ENCODE measurements at places on chromosomes 13 and 19.

GRCh38 chr13:25281193-25281934, 5.9 kb downstream of the MTMR6 start:
- H3K4me1 ChIP-seq: peaks cover 53% of the 10 kb centered on the region
- H3K4me3 ChIP-seq: no peak overlapping the region
- no peaks in the 10 kb centered on the region for H3K27me3 ChIP-seq
- H3K27ac ChIP-seq: peak overlapping the region; percentile 79
- DNase-seq: no peak

DNA sequence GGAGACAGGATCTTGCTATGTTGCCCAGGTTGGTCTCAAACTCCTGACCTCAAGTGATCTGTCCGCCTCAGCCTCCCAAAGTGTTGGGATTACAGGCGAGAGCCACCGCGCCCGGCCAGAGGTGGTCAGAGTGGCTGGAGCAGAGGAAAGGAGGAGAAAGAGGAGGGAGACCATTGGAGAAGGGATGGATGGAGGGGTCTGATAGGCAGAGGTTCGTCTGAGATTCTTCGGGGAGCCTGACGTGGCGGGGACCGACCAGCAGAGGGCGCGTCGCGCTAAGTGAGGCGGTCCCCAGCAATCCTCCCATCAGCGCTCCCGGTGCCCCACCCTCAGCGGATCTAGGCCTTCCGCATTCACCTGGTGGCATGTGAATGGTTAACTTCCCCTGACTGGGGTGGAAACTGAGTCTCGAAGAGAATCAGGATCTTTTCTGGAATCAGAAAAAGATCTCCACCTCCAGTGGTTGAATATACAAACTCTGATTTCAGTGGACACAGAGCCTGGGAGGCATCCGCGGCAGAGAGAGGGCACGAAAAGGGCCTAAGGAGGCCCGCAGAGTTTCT, 8.8 kb downstream of the GTPBP3 start:
- H3K4me1 ChIP-seq: peaks cover 7% of the 10 kb centered on the region
- H3K27me3 ChIP-seq: peaks cover 11% of the 10 kb centered on the region
- DNase-seq: peak; percentile 70
- no peak overlapping the region for H3K27ac ChIP-seq

DNA sequence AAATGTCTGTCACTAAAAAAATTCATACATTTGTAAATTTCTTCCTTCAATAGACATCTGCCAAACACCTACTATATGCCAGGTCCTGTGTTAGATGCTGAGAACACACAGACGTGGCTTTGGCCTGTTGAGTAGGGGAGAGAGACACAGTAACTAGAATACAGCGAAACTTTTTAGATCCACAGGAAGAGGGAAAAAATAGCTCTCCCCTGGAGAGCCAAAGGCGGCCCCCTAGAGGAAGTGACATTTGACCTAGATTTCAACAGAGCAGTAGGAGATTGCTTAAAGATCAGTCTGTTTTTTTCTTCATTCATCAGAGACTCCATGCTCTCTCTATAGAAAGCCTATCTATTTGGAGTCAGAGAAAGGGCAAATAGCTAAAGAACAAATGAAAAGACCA, 11.3 kb downstream of the LCP1 start:
- H3K36me3 ChIP-seq: peaks cover 82% of the 10 kb centered on the region
- peak overlapping the region; percentile 69 for H3K4me3 ChIP-seq
- H3K27ac ChIP-seq: peak overlapping the region; percentile 94
- no peak for DNase-seq
- H3K27me3 ChIP-seq: no peaks in the 10 kb centered on the region

DNA sequence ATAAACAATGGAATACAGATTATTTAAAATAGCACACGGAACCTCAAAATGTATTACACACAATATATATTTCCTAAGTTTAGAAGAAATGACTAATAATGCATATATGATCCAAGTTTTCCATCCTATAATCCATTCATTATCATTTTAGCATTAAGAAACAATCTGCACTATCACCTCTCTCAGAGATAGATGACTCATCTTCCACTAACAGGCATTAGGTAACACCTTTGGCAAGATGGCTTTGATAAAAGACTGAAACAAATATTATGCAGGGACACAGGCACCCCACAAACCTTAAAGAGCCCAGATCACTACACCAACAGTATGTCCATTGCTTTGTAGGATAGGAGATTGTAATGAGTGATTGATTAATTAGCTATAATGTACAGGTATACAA, 4.1 kb downstream of the ENOX1 start:
- peaks cover 2% of the 10 kb centered on the region for H3K4me1 ChIP-seq
- no peak for DNase-seq
- no peak overlapping the region for H3K27ac ChIP-seq
- H3K27me3 ChIP-seq: peaks cover 26% of the 10 kb centered on the region
- no peak overlapping the region for H3K4me3 ChIP-seq
- H3K36me3 ChIP-seq: no peaks in the 10 kb centered on the region

GRCh38 chr13:85665286-85665685, 133.9 kb downstream of the SLITRK6 start:
- no peak overlapping the region for H3K4me3 ChIP-seq
- H3K36me3 ChIP-seq: no peaks in the 10 kb centered on the region
- no peak overlapping the region for H3K27ac ChIP-seq
- H3K4me1 ChIP-seq: no peaks in the 10 kb centered on the region
- DNase-seq: no peak

GRCh38 chr19:11091703-11092153, 2.5 kb downstream of the LDLR start:
- peak; percentile 57 for DNase-seq
- H3K36me3 ChIP-seq: peaks cover 61% of the 10 kb centered on the region
- no peaks in the 10 kb centered on the region for H3K27me3 ChIP-seq
- H3K4me3 ChIP-seq: peak overlapping the region; percentile 97
- H3K27ac ChIP-seq: peak overlapping the region; percentile 93

DNA sequence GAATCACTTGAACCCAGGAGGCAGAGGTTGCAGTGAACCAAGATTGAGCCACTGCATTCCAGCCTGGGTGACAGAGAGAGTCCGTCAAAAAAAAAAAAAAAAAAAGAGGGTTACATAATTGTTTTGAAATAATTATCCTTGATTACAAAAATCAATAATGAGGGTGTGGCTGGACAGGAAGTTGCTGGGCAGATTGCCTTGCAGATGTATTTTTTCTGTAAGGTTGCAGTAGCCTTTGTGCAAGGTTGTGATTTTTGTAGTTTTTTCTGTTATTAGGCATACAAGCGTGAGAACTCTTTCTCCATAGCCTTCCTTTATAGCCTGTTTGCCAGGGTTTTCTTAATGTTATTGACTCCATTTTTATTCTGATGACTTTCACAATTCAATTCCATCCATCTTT, 40.7 kb upstream of the SIN3B start:
- H3K4me3 ChIP-seq: no peak overlapping the region
- H3K27ac ChIP-seq: no peak overlapping the region
- H3K36me3 ChIP-seq: no peaks in the 10 kb centered on the region
- H3K27me3 ChIP-seq: no peaks in the 10 kb centered on the region
- no peaks in the 10 kb centered on the region for H3K4me1 ChIP-seq
- DNase-seq: no peak

GRCh38 chr19:33206261-33207039, 12.3 kb downstream of the LRP3 start:
- H3K4me1 ChIP-seq: no peaks in the 10 kb centered on the region
- no peak for DNase-seq
- H3K4me3 ChIP-seq: no peak overlapping the region

DNA sequence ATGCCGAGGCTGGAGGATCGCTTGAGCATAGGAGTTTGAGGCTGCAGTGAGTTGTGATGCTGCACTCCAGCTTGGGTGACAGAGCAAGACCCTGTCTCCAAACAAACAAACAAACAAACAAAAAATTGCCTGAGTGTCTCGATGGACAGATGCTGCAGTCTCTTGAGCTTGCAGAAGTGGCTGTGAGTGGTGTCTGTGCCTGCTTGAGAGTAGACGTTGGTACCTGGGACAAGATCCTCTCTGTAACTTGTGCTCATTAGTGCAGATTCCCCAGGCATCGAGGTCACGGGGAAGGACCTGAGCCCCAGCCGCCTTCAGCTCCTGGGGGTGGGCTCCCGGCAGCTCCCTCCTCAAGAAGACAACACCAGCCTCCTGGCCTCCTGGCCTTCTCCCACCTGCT, 8.6 kb upstream of the C5AR2 start:
- no peaks in the 10 kb centered on the region for H3K4me1 ChIP-seq
- H3K36me3 ChIP-seq: no peaks in the 10 kb centered on the region
- DNase-seq: no peak
- no peak overlapping the region for H3K4me3 ChIP-seq

DNA sequence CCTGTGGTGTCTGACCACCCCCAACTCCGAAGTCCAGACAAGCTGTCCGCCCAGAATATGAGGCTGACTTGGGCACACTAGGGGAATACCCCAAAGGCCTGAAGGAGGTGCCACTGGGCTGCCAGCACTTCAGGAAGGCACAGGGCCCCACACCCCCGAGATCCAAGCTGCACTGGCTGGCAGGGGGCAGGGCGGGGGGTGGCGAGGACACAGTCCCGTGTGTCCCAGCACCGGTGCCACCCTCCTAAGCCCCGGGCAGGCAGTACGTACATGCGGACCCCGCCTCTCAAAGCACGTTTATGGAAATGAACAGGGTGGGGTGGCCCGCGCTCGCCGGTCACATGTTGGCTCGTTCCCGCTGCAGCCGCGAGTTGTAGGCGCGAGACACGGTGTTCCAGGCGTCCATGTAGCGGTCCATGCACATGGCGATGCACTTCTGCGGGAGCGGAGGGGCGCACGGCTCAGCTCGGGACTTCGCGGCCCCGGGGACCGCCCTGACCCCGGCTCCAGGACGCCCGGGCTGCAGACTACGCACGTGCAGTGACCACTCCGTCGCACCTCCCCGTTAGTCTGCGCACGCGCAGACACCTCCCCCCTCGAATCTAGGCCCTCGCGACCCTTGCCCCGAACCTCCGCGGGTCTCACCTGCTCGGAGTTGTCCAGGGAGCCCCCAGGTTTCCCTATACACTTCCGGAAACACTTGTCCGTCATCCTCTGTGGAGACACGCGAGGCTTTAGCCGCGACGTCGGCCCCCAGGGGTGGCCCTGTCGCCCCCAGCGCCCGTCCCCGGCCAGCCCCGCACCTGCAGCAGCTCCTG, 566 bp downstream of the TIMM13 start:
- H3K27ac ChIP-seq: peak overlapping the region; percentile 96
- peaks cover 44% of the 10 kb centered on the region for H3K36me3 ChIP-seq
- DNase-seq: peak; percentile 52
- H3K4me1 ChIP-seq: peaks cover 4% of the 10 kb centered on the region
- peak overlapping the region; percentile 95 for H3K4me3 ChIP-seq

DNA sequence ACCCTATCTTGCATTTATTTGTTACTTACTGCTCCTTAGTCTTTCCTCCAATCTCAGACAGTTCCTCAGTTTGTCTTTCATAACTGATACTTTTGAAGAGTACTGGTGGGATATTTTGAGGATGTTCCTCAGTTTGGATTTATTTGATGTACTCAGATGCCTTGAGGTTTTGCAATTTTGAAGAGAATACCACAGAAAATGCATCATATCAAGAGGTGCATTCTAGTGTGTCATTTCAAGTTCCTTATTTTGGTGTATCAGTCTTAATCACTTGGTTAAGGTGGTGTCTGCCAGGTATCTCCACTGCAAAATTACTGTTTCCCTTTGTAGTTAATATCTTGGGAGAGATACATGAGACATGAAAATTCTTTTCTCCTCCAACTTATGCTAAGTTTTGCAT, 75.1 kb downstream of the URI1 start:
- no peak for DNase-seq
- H3K36me3 ChIP-seq: peaks cover 56% of the 10 kb centered on the region
- H3K4me1 ChIP-seq: peaks cover 6% of the 10 kb centered on the region

DNA sequence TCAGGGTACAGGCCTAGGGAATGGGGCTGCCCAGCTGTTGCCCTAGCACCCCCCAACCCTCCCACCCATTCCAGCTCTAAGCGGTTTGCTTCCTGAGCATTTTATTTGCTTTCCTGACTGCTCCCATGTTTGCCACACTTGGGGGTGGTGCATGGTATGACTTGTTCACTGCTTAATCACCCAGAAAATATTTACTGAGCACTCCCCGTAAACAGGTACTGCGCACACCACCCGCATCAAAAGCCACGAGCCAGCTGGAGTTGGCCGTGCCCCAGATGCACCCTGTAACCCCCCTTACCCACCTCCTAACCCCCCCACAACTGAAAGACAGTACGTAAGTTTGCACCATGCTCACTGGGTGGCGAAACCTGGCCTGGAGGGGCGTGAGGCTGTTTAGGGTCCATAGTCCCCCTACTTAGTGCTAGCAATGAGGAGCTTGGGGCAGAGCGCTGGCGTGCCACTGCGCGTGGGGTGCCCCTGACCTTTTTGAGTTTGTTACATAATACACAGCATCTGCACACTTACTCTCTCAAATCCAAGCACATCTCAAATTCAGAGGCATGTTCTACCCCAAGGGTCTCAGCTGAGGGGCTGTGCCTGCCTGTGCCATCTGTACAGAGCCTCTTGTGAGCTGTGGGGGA, 29.8 kb downstream of the DPF1 start:
- no peak overlapping the region for H3K27ac ChIP-seq
- H3K4me3 ChIP-seq: no peak overlapping the region
- H3K36me3 ChIP-seq: no peaks in the 10 kb centered on the region
- no peaks in the 10 kb centered on the region for H3K27me3 ChIP-seq
- DNase-seq: no peak

DNA sequence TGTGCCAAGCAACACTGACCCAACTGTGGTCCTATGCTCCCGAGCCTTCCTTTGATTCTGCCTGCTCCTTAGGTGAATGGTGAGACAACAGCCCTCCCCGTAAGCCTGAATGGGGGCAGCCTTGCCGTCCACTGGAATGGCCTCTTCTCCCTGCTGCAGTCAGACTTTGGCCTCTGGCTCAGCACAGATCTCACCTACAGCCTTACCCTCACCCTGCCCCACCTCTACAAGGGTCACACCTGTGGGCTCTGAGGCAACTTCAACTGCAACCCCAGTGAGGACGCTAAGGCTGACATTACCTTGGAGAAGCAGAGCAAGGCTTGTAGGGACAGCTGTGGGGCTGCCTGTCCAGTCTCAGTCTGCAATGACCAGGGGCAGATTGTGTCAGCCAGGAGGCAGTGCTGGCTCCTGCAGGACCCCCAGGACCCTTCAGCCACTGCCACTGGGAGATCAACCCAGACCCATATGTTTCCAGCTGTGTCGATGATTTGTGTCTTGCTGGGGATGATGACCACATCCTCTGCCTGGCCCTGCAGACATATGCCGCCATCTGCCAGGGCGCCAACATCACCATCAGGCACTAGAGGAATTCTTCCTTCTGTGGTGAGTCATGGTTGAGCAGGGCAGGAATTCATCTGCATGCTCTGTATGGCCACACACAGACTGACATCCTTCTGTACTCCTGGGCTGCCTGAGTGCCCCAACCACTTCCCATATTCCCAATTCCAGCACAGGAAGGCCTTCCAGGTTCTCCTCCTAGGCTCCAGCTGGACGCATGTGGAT, 27.3 kb upstream of the FXYD3 start:
- no peak overlapping the region for H3K4me3 ChIP-seq
- no peak for DNase-seq
- no peaks in the 10 kb centered on the region for H3K36me3 ChIP-seq
- H3K4me1 ChIP-seq: no peaks in the 10 kb centered on the region
- H3K27me3 ChIP-seq: peaks cover 4% of the 10 kb centered on the region

DNA sequence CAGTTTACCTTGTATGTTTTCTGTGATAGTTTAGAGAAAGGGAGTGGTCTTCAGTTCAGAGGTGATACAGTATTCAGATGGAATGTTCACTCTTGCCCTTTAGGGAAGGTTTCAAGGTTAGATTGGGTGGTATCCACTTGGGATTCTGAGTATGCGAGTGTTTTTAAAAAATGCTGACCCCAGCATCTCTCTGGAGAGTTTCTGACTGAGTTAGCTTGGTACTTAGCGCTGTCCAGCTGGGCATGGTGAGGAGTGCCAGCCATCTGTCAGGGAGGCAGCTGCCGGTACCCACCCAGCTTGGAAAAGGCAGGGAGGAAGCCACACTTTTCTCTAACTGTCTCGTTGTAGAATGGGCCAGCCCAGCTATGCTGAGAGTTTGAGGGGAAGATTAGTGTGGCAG, 63.3 kb downstream of the ARHGEF7 start:
- DNase-seq: no peak
- peak overlapping the region; percentile 71 for H3K27ac ChIP-seq
- peaks cover 78% of the 10 kb centered on the region for H3K36me3 ChIP-seq
- no peaks in the 10 kb centered on the region for H3K27me3 ChIP-seq
- H3K4me3 ChIP-seq: no peak overlapping the region
